ENCODE measurements at places on chromosomes 1 and 21. TPM values are rescaled to one million over a fixed set of nuclear protein-coding genes. Genes with fewer than 3 reads are reported as not detected.

Gene UQCRH
- 173 TPM for total RNA-seq

Gene ZNF669
- total RNA-seq, result 7.7 TPM

Gene SNAP47
- total RNA-seq, result 102 TPM

DNA sequence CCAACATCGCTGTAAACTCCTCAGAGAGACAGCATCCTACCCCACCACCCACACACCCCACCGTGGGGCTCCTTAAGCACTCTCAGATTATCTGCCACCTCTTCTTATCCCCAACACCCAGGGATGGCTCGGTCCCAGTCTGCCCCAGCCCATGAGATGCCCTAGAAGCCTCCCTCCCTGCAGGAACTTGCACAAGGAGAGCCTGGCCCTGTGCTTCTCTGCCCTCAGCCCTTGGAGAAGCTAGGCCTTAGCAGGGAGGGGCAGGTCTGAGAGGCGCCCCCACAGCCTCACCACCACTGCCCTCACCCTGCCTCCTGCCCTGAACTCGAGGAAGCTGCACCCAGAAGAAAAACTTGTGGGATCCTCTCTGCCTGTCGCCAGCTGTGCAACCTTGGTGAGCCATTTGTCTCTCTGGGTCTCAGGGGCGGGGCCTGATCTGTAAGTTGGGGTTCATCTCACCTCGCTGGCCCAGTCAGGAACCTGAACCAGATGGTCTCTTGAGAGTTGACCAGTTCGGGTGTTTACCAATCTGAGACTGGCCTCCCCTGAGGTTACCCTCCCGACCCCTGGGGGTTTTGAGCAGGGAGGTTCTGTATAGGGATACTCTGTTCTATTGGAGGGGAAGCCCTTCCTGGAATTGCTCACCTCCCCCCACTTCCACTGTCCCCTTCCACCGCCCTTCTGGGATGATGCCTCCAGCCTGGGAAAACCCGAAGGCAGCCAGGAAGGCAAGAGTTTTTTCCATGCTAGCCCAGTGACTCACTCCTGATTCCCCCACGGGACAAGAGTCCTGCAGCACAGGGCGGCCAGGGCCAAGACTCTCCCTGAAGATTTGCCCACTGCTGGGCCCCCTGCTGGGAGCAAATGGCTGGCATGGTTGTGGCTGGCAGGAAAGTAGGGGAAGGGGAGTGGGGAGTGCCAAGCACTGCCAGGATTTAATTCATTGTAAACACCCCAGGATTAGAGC lies at the start of gene S100A3:
Gene S100A3, minus strand, starts transcription at position 537 of the 967 bp plus-strand sequence. CDS start 773 bp downstream, outside the sequence.
- DNase-seq, result no peak

Gene C1QB
- total RNA-seq, result 150 TPM

DNA sequence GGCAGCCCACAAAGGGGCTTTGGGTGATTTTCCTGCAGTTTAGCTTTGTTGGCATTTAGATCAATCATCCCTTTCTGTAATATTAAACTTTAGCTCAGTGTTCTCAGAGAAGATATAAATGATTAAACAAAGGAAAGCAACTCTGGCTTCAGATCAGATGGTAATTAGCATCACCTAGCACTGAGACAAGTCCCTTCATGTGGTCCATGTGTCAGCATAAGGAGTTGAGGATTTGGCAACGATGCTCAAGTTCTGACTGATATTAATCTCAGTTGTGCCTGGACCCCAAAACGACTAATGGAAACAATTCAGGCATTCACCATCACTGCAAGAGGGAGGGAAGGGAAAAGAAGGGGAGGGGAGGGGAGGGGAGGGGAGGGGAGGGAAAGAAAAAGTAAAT lies 60.4 kb downstream of the SEC16B start:
- no peak for DNase-seq

GRCh38 chr1:206608108-206608698 lies 4.1 kb downstream of the EIF2D start:
- no peak for DNase-seq

Gene LCE3D
- not detected for total RNA-seq

GRCh38 chr21:30628109-30628508 lies 6.9 kb upstream of the KRTAP20-2 start:
- DNase-seq, result no peak

Gene LYPD8
- total RNA-seq, result 14.2 TPM
